ENCODE measurements at places on chromosomes 16 and 17.

GRCh38 chr16:22765479-22765878 is 48.5 kb upstream of the HS3ST2 start:
- no peaks in the 10 kb centered on the region for H3K36me3 ChIP-seq
- H3K4me1 ChIP-seq = peaks cover 6% of the 10 kb centered on the region
- H3K27me3 ChIP-seq = peaks cover 7% of the 10 kb centered on the region
- no peak for DNase-seq
- peak overlapping the region; percentile 43 for H3K27ac ChIP-seq

- DNase-seq = no peak
- no peak overlapping the region for H3K27ac ChIP-seq
- H3K36me3 ChIP-seq = no peaks in the 10 kb centered on the region
- H3K4me3 ChIP-seq = no peak overlapping the region
Observed at GRCh38 chr17:38564254-38564837, 41.4 kb downstream of the SRCIN1 start.

GRCh38 chr16:10511829-10512228 is 68.6 kb downstream of the EMP2 start:
- H3K27me3 ChIP-seq = no peaks in the 10 kb centered on the region
- H3K36me3 ChIP-seq = no peaks in the 10 kb centered on the region
- no peak overlapping the region for H3K27ac ChIP-seq

DNA sequence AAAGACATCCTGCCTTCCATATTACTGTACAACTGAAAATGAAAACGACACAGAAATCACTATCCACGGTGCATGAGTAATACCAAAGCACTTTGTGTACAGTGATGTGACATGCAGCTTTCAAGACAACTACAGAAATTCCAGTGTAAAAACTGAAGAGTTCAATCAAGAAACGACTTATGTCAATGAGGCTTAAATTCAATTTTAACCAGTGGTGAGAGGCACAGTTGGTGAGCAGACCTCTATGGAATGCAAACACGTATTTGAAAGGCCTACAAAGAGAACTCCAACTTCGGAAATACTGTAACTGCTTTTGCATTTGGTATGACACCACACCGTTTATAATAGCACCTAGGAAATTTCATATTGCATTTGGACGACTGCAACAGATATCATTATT is 87.6 kb downstream of the USP31 start:
- peaks cover 21% of the 10 kb centered on the region for H3K36me3 ChIP-seq
- no peak for DNase-seq
- no peak overlapping the region for H3K27ac ChIP-seq
- H3K27me3 ChIP-seq = no peaks in the 10 kb centered on the region
- no peak overlapping the region for H3K4me3 ChIP-seq
- no peaks in the 10 kb centered on the region for H3K4me1 ChIP-seq

- H3K27ac ChIP-seq = no peak overlapping the region
- no peak for DNase-seq
- H3K4me1 ChIP-seq = no peaks in the 10 kb centered on the region
- H3K36me3 ChIP-seq = no peaks in the 10 kb centered on the region
- H3K27me3 ChIP-seq = no peaks in the 10 kb centered on the region
Observed at GRCh38 chr16:87188104-87188503, 129.1 kb downstream of the C16orf95 start.
